ENCODE measurements at places on chromosomes 1 and 21. TPM values are rescaled to one million over a fixed set of nuclear protein-coding genes. Genes with fewer than 3 reads are reported as not detected.

The C4BPA gene
- not detected for total RNA-seq

The PLEKHN1 gene
- total RNA-seq, result not detected

The HCRTR1 gene
- total RNA-seq, result 3.2 TPM

The CFAP107 gene
- not detected for total RNA-seq

The EFCAB14 gene
- 20.9 TPM for total RNA-seq

The FAM177B gene
- not detected for total RNA-seq

The METTL13 gene
- 17.2 TPM for total RNA-seq

The ADGRB2 gene
- total RNA-seq, result 60.2 TPM

The MEAF6 gene
- total RNA-seq, result 78.4 TPM

The FDPS gene
- 121 TPM for total RNA-seq

The LRRIQ3 gene
- 0.49 TPM for total RNA-seq

The LCA5L gene
- 0.49 TPM for total RNA-seq

The RSPO1 gene
- total RNA-seq, result not detected

The LYPD8 gene
- total RNA-seq, result not detected

The PLCH2 gene
- 9.1 TPM for total RNA-seq

The SPRR5 gene
- not detected for total RNA-seq

The OR2T33 gene
- total RNA-seq, result not detected

The C1orf53 gene
- total RNA-seq, result 1.5 TPM

The TMPRSS15 gene
- under 0.01 TPM for total RNA-seq

The CAPN9 gene
- not detected for total RNA-seq

The SEMA6C gene
- total RNA-seq, result 24.8 TPM

The IL22RA1 gene
- not detected for total RNA-seq

The SLC44A5 gene
- total RNA-seq, result 141 TPM

The WLS gene
- 35.9 TPM for total RNA-seq

The TMEM52 gene
- total RNA-seq, result 0.98 TPM

The RGSL1 gene
- total RNA-seq, result not detected

The LCE3E gene
- total RNA-seq, result not detected

The PROX1 gene
- 13.3 TPM for total RNA-seq

The ZNF684 gene
- total RNA-seq, result 6.6 TPM

The PWP2 gene
- total RNA-seq, result 9.6 TPM

The KCNA2 gene
- 5.4 TPM for total RNA-seq

The TMEM269 gene
- total RNA-seq, result 0.25 TPM

The SLFNL1 gene
- total RNA-seq, result 0.49 TPM

The VASH2 gene
- total RNA-seq, result 37.6 TPM

The OR6K3 gene
- not detected for total RNA-seq

The DCDC2B gene
- total RNA-seq, result not detected

The SPRR4 gene
- total RNA-seq, result not detected

The ANGPTL1 gene
- 4.7 TPM for total RNA-seq

The GBP4 gene
- total RNA-seq, result 1.2 TPM

The PPFIA4 gene
- total RNA-seq, result 12.3 TPM

The TCP10L gene
- 4.7 TPM for total RNA-seq

The C1orf87 gene
- total RNA-seq, result under 0.01 TPM

The DNAH14 gene
- total RNA-seq, result 16.5 TPM

The NBPF19 gene
- 8.1 TPM for total RNA-seq

The MXRA8 gene
- total RNA-seq, result 11.3 TPM

The C8A gene
- total RNA-seq, result not detected

Measured in temporal lobe (tissue), 4 donors.